ENCODE measurements at places on chromosomes 3 and 15.

GRCh38 chr3:68256635-68257223 is 602.3 kb upstream of the SUCLG2 start:
- no peak for DNase-seq

DNA sequence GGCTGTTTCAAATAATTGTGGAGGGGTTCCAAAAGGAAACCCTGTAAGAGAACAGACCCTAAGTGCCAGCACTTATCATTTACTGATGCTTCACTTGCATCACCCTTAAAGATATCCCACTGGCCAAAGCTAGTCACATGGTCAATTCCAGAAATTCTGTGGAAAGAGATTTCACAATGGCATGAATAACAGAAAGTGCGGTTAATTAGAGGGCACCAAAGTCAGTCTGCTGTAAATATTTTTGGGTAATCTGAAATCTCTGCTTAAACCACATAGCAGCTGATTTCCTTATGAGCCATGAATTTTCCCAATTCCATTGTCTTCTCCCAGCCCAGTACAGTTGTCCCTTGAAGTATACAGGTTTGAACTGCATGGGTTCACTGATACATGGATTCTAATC is 346.1 kb downstream of the SI start:
- no peak for DNase-seq

DNA sequence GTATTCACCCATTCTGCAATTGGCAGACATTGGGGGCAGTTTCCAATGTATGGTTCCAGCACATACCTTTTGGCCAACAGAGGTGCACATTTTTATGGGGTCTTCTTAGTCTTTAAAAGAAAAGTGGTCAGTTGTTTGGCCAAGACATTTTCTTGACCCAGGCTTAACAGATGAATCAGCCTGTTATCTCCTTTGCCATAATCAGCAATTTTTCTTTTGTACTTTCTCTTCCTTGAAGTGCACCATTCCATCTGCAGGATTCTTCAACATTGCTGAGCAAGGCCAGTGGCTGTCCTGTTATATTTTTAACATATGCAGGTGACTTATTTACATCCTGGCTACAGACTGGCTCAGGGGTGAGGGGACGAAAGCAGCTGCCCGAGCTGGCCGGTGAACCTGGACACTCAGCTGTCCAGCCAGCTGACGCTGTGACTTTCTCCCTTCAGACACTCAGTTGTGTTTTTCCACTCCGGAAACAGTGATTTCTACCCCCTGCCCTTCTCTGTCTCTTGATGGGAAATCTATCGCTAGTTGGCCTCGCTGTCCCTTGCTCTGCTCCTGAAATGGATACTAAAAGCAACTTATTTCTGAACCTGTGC is 96.5 kb upstream of the TNFAIP8L3 start:
- DNase-seq, result no peak

GRCh38 chr15:48507416-48508065 is 138.0 kb downstream of the FBN1 start:
- no peak for DNase-seq

DNA sequence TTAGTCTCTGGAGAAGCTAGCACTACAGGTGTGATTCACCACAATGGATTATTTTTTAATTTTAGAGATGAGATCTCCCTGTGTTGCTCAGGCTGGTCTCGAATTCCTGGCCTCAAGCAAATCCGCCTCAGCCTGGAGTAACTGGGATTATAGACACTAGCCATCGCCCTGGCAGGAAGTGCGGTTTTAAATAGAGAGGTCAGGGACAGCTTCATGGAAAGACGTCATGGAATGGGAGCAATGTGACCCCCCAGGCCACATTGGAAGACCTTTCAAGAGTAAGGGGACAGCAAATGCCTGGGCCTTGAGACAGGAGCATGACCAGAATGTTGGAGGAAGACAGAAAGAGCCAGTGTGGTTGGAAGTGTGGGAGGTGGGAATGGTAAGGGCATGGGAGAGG is 2.2 kb upstream of the ISG20 start:
- no peak for DNase-seq

DNA sequence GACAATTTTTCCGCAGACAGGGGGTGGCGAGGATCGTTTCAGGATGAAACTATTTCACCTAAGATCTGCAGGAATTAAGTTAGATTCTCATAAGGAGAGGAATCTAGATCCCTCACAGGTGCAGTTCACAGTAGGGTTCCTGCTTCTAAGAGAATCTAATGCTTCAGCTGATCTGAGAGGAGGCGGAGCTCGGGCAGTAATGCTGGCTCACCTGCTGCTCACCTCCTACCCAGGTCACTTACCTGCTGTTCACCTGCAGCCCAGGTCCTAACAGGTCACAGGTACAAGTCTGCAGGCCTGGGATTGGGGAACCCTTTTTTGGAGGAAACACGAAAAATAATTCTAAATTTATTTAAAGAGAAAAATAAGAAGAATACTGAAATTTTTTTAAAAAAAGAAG is 406.8 kb downstream of the MCTP2 start:
- no peak for DNase-seq

GRCh38 chr3:17151598-17152373 is 267.0 kb downstream of the PLCL2 start:
- peak; percentile 27 for DNase-seq

GRCh38 chr15:46441294-46442062 is 806.6 kb downstream of the SQOR start:
- DNase-seq, result no peak

- no peak for DNase-seq
Observed at GRCh38 chr3:156687023-156687422, 12.6 kb downstream of the TIPARP start.

DNA sequence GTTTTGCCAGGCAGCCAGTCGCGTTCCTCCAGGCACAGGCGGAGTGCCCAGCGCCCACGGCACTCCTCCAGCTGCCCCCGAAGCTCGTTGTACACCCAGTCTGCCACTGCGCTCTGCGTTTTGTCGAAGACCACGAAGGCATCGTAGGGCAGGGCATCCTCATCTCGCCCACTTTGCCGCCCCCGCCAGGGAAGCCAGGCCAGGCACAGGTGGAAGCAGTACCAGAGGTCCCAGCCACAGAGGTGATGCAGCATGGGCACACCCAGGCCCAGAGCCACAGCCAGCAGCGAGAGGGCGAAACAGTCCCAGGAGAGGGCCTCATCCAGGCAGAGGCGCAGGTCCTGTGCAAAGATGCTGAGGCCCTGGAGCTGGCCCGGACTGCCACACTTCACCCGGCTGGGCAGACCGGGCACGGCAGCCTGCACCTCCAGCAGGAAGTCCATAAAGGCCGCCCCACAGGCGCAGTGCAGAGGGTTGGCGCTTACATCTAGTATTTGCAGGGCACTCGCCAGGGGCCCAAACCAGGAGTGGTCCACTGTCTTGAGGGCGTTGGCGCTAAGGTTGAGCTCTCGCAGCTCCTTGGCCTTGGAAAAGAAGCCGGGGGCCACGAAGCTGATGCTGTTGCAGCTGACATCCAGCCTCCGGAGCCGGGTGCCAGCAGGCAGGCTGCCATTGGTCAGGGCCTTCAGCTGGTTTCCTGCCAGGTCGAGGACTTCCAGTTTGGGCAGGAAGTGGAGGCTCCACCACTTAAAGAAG is 3.7 kb downstream of the TLR9 start:
- peak; percentile 40 for DNase-seq

DNA sequence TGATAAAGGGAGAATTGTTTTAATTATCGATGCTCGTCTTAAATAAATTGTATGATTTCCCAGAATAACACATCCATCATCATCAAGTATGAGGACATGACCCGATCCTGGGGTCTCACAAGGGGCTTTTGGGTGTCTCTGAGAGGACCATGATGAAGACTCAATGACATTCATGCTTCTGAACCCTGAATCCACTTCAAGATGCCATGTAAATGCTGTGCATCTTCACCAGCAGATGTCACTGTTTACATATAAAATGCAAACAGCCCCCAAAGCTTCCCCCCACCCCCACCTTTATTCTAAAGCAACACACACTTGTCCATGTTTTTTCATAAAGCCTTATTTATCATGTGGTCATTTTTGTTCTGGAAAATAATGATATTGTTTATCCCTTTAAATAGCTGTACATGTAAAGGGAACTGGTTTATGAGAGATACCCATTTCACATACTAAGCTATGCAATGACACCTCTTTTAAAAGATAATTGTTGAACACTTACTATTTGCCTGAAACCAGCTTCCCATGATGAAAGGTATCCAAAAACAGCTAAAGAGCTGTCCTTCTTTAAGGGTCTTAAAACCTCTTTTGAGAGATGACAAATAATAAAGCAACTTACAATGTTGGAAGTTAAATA is 69.7 kb upstream of the UBE3A start:
- no peak for DNase-seq

- DNase-seq, result no peak
Observed at GRCh38 chr3:71680603-71681002, 44.6 kb downstream of the EIF4E3 start.

DNA sequence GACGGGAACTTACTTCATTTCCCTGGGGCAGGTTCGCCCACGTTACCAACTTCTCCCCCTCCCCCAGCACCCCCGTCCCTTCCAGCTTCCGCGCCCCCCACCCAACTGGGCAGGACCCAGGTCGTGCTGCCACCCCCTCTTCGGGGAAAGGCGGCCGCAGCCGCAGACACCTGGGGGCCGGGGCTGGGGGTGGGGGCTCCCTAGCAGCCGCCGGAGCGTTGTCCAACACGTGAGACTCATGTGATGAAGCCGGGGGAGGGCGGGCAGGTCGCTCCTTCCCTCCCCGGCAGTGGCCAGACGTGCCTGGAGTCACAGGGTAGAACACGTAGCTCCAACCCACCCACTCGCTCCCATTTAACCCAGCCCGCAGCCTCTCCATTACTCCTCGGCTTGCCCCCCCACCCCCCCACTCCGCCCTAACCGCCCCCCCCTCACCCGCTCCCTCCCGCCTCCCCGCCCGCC is 240 bp upstream of the BHLHE40 start:
- DNase-seq, result peak; percentile 34

DNA sequence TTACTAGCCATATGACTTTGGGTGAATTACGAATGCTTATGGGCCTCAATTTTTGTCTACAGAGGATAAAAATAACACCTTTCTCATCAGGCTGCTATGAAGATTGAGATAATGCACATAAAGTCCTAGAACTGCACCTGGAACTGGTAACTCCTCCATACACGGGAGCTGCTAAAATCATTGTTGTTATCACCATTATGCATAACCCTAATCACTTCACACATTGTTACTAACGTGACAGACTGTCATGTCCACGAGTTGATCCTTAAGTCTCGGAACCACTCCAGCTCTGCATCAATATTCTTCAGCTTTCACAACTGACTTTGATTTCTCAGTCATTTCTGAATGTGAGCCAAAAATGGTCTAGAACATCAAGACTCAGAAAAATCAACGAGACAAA is 64.1 kb downstream of the RFTN1 start:
- DNase-seq, result no peak

DNA sequence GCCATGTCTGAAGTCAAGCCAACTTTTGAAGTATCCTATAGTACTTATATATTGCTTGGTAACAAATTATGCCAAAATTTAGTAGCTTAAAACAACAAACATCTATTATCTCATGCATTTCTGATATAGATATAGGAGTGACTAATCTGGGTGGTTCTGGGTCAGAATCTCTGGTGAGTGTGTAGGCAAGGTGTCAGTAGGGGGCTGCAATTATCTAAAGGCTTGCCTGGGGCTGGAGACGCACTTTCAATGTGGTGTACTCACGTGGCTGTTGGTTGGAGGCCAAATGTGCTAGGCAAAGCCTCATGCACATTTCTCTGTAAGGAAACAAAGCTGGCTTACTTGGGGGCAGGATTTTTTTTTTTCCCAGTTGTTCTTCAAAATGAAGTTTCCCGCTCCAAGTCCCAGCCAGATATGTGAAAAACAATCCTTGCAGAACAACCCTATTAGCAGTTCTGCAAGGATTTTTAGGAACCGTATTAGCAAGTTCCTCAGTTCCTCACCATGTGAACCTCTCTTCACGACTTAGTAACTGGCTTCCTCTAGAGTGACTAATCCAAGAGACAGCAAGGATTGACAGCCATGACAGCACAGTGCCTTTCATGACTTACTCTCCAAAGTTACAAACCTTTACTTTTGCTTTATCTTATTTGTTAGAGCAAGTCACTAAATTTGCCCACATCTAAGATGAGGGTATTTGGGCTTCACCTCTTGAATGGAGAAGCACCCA is 25.8 kb downstream of the GREM1 start:
- DNase-seq, result no peak

- no peak for DNase-seq
Observed at GRCh38 chr3:183265834-183266417, 12.9 kb downstream of the B3GNT5 start.

- DNase-seq, result no peak
Observed at GRCh38 chr3:57009367-57009766, 51.1 kb upstream of the SPATA12 start.

DNA sequence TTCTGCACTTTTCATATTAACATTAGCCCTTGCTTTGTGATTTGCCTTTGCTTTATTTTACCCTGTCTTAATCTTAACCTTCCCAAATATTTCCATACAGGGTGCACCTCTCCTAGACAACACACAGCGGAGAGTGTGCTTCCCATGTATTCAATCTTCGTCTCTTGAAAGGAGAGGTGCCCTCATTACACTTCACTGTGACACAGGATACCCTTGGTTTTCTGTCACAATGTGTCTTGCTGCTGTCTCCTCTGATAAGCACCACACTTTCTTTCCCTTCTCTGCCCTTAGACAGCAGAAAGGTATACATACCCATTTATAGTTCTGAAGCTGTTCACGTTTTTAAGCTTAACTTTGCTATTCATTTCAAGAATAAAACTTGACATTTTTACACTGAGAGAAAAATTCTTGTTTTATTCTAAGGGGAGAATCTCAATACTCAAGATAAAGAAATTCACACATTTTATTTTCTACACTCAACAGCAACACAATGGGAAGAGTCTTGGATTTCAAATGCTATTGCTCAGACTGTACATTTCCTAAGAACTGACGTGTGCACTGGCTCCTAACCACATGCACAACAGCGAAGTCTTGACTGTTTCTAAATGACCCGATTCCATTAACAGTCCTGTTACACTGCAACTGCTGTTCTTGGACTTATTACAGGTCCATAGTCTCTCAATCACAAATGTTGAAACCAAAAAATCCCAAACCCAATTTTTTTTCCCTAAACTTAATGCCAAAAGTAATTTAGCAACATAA is 21.1 kb downstream of the ZXDC start:
- DNase-seq, result no peak

GRCh38 chr3:178393824-178394223 is 142.4 kb upstream of the KCNMB2 start:
- DNase-seq, result no peak

DNA sequence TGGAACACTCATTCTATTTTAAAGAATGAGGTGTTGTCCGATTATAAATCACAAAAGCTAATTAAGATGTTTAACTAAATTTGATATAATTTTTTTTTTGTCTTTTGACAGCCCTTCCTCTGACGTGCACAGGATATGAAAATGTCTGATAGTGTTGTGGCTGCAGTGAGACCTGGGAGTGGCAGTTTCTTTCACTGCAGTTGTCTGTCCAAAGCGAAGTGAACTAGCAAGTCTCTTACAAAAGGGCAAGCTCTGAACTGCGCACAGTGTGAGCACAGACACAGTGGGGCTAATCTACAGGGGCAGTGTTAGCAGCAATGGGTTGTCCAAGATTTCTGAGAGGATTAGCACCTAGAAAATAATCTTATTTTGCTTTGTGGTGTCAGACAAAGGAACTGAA is 29.1 kb upstream of the MYRIP start:
- no peak for DNase-seq

- no peak for DNase-seq
Observed at GRCh38 chr15:99706557-99707303, 26.5 kb downstream of the LYSMD4 start.

Data from effector CD8-positive, alpha-beta T cell (primary cell).